ENCODE measurements at places on chromosomes 6 and 20. TPM values are rescaled to one million over a fixed set of nuclear protein-coding genes. Genes with fewer than 3 reads are reported as not detected.

DNA sequence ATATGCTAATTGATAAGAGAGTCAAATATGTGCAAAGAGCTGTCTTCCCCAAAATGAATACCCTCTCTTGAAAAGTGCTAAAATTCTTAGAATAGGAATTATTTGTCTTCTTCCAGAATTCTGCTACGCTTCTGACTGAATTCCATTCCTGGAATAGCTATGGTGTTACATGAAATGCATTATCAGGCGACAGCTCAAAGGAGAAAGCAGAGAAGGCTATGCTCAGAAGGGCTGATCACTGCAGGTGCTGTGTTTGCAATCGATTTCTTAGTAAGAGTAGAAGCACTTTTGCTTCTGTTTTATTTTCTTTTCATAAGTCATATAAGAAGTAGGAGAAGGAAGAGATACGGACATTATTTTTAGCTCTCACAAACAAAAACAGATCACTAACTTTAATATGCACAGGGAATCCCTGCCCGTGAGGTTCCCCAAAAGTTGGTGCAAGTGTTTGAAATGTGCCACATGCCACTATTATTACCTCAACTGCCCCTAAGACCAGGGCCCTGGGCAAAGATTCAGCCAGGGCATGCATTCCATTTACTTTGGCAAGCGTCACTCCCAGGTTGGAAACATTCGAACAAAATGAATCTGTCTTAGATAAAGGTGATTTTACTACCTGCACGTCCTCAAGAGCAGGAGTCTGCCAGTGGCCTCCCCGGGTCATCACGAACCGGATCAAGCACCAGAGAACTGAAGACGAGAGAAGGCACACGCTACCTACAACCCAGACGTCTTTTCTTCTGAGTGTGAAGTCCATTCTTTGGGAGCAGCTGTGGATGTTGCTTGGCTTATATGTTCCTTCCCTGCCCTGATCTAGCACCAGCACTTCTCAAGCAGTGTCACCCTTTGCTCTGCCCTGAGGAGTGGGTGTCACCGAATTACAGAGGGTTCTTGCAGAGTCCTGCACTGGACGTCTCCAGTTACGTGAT lies 7.2 kb downstream of the MYLK4 start:
- no peaks in the 10 kb centered on the region for H3K36me3 ChIP-seq
- H3K4me3 ChIP-seq, result no peak overlapping the region
- peaks cover 3% of the 10 kb centered on the region for H3K4me1 ChIP-seq
- no peaks in the 10 kb centered on the region for H3K27me3 ChIP-seq

The HLA-DPB1 gene
- polyA plus RNA-seq, result 75.0 TPM

GRCh38 chr20:59361411-59361810 lies 61.0 kb downstream of the EDN3 start:
- H3K4me3 ChIP-seq, result no peak overlapping the region
- no peaks in the 10 kb centered on the region for H3K27me3 ChIP-seq
- DNase-seq, result no peak
- H3K27ac ChIP-seq, result no peak overlapping the region
- H3K36me3 ChIP-seq, result no peaks in the 10 kb centered on the region

The SLC52A3 gene
- polyA plus RNA-seq, result 11.3 TPM

The MUC22 gene
- not detected for polyA plus RNA-seq

- no peaks in the 10 kb centered on the region for H3K27me3 ChIP-seq
- H3K36me3 ChIP-seq, result no peaks in the 10 kb centered on the region
- no peak overlapping the region for H3K27ac ChIP-seq
- H3K4me3 ChIP-seq, result no peak overlapping the region
Measured at GRCh38 chr6:45697605-45698004, 318.1 kb downstream of the CLIC5 start.

The EBF4 gene
- polyA plus RNA-seq, result 12.2 TPM

DNA sequence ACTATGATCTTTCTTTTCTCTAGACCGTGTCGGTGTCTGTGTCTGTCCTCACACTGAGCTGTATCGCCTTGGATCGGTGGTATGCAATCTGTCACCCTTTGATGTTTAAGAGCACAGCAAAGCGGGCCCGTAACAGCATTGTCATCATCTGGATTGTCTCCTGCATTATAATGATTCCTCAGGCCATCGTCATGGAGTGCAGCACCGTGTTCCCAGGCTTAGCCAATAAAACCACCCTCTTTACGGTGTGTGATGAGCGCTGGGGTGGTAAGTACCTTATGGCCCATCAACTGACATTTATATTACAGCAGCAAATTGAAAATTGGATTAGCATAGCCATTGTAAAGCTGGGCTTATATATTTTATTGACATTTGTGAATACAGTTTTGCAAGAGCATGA lies 72.2 kb upstream of the GFRAL start:
- H3K4me3 ChIP-seq, result no peak overlapping the region
- H3K27me3 ChIP-seq, result no peaks in the 10 kb centered on the region
- H3K36me3 ChIP-seq, result no peaks in the 10 kb centered on the region
- DNase-seq, result no peak
- no peak overlapping the region for H3K27ac ChIP-seq
- no peaks in the 10 kb centered on the region for H3K4me1 ChIP-seq
